ENCODE measurements at places on chromosomes 5 and 9. TPM values are rescaled to one million over a fixed set of nuclear protein-coding genes. Genes with fewer than 3 reads are reported as not detected.

ARL14EPL gene
- not detected for total RNA-seq

SPRY4 gene
- total RNA-seq, result 25.3 TPM

TEK gene
- 9.9 TPM for total RNA-seq

FOXI1 gene
- not detected for total RNA-seq

CCDC187 gene
- total RNA-seq, result not detected

PCDHGA7 gene
- total RNA-seq, result 13.4 TPM

PCDHB2 gene
- 7.0 TPM for total RNA-seq

CXCL14 gene
- total RNA-seq, result 59.9 TPM

FUT7 gene
- 0.19 TPM for total RNA-seq

RLN2 gene
- not detected for total RNA-seq

FGF1 gene
- 131 TPM for total RNA-seq

TEX48 gene
- not detected for total RNA-seq

ADAMTS19 gene
- total RNA-seq, result 12.3 TPM

UAP1L1 gene
- 15.4 TPM for total RNA-seq

SAXO1 gene
- total RNA-seq, result 2.8 TPM

FNIP1 gene
- 44.8 TPM for total RNA-seq

SEMA6A gene
- total RNA-seq, result 112 TPM

ECM2 gene
- total RNA-seq, result 1.9 TPM

FAM169A gene
- 64.1 TPM for total RNA-seq

SNCAIP gene
- 8.0 TPM for total RNA-seq

ECSCR gene
- total RNA-seq, result not detected

PALM2AKAP2 gene
- total RNA-seq, result 11.2 TPM

C9orf153 gene
- 6.2 TPM for total RNA-seq

PCBD2 gene
- 14.9 TPM for total RNA-seq

ENTREP1 gene
- total RNA-seq, result 29.2 TPM

LCN10 gene
- 1.7 TPM for total RNA-seq

F12 gene
- total RNA-seq, result 8.2 TPM

LCN9 gene
- 0.72 TPM for total RNA-seq

CFAP157 gene
- 0.85 TPM for total RNA-seq

SLC6A7 gene
- 49.3 TPM for total RNA-seq

PRUNE2 gene
- total RNA-seq, result 260 TPM

FAM221B gene
- not detected for total RNA-seq

Measured in dorsolateral prefrontal cortex (tissue), 122 donors.